ENCODE measurements at places on chromosomes 7 and 10.

DNA sequence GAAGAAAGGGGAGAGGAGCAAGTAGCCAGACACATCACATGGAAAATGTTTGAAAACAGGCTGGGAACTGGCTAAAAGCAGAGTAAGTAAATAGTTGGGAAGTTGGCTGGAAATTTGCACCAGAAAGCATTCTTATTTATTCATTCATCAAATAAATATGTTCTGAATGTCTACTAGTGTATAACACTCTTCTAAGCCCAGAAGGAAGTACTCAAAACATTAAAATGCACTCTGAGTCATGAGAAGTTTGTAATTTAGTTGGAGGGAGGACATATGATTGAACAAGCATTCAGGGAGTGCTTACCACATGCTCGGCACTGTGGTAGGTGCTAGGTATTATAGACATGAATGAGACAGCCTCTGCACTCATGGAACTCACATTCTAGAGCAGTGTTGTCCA, 37.0 kb upstream of the CNNM1 start:
- no peak for DNase-seq

DNA sequence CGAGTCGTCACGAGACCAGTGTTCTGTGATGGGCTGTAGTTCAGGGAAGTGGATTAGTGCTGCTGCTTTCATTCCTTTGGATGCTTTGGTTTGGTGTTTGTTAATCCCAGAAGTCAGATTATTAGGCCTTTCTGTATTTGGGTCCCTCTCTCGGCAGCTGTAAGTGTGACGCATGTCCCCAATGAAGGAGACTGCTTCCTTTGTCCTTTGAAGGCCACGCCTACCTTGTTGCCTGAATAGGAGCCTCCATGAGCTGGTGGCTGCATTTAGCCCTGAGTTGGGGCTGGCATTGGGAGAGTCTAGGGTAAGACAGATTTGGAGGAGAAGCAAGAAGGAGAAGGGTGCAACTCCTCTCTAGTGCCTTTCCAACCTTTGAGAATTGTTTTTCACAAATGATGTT, 34.5 kb downstream of the DOCK1 start:
- DNase-seq: no peak

- no peak for DNase-seq
Measured at GRCh38 chr7:35565927-35566326, 129.0 kb downstream of the HERPUD2 start.

GRCh38 chr7:158192184-158192835, 395.3 kb downstream of the PTPRN2 start:
- DNase-seq: no peak

DNA sequence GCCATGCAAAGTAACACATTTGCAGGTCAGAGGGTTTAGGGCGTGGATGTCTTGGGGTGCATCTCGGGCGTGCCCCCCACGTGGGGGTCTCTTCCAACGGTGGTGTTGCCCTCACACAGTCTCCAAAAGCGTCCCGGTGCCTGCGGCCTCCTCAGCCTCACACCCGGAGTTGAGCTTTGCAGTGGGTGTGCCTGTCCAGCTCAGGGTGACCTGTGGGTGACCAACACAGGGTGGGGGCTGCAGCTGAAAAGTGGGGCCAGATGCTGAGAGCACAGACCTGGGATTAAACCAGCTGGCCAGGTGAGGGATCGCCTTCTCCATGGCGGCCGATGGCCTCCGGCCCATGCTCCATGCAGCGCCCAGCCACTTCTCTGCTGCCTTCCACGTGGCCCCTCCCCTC, 63.1 kb downstream of the PWWP2B start:
- DNase-seq: no peak

DNA sequence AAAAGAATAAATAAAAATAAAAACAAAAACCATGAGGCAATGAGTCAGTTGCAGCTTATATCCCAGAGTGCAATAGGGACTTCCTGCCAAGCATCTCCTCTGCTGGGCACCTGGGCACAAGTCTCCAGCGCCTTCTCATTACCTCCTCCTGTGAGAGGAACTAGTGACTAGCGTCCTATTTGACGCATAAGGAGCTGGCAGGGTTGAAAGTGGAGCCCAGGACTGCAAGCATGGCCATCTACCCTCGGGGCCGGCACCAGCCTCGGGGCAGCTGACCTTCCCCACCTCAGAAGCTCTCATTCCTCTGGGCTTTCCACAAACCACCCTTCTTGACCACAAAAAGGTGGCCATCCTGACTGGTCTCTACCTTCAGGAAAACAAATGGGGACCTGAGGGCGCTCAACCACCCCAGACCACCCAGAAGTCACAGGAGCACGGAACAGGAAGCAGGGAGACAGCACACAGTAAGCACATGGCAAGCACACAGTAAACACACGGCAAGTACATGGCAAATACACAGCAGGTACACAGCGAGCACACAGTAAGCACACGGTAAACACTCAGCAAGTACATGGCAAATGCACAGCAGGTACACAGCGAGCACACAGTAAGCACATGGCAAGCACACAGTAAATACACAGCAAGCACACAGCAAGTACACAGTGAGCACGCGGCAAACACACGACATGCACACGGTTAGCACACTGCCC, 19.1 kb downstream of the CTBP2 start:
- DNase-seq: no peak

DNA sequence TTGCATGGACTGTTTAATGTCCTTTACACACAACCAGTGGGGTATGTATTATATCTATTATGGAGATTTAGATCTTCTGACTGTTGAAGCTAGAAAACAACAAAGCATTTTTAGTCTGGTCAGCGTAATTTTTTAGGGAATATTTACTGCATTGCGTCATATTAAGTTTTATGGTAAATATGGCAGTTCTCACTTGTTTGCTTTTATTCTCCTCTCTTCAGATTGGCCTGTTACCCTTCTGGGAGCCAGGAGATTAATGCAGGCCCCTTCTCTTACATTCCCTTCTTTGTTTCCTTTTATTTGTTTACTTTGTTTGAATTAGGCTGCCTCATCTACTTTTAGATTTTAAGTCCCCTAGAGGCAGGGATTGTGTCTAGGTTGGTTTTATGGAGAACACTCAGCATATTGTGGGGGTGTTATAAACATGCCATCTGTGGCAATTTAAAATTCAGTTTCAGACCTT, 13.8 kb downstream of the UBE2D1 start:
- no peak for DNase-seq

GRCh38 chr10:50362547-50363125, 111.3 kb upstream of the ASAH2 start:
- no peak for DNase-seq

DNA sequence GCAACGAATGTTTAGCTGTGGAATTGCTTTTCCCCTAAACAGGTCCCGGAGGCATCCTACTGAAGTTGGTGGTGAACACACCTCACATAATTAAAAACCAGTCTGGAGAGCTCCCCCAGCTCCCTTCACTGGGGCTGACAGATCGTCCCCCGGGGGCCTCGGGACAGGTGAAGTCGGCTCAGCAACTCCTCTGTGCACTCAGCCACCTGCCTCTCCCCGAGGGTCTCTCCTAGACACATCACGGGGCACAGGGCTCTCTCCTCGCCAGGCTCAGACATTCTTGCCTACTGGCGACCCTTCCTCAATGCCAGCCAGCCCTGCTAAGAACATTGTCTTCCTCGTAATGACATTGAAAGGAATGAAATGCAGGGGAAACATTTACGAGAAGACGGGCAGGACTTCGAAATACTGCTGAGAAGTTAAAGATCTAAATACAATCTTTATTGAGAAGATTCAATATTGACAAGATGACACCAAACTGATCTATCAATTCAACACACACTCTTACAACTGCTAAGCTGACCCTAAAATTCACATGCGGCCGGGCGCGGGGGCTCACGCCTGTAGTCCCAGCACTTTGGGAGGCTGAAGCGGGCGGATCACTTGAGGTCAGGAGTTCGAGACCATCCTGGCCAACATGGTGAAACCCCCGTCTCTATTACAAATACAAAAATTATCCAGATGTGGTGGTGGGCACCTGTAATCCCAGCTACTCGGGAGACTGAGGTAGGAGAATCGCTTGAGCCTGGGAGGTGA, 88.1 kb upstream of the DNAAF5 start:
- DNase-seq: no peak

GRCh38 chr10:106401161-106401560, 763.3 kb downstream of the SORCS1 start:
- DNase-seq: no peak

GRCh38 chr7:153838591-153838990, 213.6 kb upstream of the DPP6 start:
- DNase-seq: no peak

DNA sequence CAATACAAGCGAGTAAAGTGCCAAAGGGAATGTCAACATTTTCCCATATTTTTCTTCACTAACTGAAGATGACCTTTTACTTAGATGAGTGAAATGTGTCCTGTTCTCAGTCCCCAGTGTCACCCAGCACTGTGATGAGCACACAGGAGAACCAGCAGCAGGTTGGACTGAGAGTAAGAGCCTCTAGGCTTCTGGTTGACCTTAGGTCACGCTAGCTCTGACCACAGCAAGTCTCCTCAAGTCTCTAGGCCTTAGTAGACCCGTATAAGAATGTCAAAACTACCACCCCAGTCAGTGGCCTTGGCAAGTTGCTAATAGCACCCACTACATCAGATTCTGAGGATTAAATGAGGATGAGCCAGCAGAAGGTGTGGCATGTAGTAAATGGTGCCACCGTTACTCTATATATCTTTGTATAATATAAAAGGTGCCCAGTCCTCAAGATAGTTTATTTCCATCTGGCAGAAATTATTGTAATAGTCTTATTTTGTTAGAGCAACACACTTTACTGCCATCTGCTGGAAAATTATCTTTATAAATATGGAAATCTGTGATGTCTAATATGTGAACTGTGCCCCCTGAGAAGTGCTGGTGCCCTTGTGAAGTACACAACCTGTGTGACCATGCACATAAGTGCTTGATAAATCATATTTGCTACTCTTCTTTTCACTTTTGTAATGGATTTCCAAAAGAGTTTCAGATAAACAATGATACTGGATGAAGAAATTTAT, 75.7 kb downstream of the SPAG6 start:
- DNase-seq: no peak

DNA sequence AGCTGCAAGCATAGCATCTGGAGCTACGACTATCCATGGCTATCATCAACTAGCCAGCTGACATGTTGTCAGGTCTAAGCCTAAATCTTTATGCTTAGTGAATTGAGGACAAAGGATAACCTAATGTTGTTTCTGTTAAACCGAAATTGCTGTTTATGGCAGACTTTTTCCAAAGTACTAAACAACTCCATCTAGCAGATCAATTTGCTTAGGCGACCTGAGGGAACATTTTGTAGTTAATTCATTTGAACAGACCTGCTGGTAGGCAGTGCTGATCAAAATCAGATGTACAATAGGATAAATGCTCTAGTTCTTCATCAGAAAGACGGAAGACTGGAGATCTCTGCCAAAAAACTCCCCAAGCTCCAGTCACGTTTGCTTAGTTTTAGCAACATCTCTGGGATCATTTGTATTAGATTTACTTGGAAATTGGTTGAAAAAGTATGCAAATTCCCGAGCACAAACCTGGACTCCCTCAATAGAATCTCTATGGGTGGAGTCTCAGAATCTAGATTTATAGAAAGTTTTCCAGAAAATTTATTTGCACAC, 301.6 kb upstream of the NRP1 start:
- no peak for DNase-seq

DNA sequence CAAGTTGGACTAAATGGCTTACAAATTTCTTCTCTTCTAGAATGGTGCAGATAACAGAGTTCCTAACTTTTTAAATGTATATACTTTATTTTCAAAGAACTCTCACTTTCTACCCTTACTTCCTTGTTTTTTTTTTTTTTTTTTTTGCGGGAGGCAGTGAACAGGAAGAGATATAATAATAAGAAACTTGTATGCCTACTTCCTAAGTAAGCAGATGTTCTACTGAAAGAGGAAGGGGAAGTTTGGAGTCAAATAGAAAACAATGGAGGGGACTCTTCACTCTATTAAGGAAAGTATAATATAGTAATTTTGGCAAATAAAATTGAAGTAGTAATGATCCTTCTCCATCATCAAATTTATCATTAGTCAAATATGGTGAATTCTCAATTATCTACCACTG, 754.0 kb downstream of the KCNMA1 start:
- DNase-seq: no peak

- DNase-seq: no peak
Measured at GRCh38 chr10:75253281-75254220, 17.8 kb upstream of the COMTD1 start.

DNA sequence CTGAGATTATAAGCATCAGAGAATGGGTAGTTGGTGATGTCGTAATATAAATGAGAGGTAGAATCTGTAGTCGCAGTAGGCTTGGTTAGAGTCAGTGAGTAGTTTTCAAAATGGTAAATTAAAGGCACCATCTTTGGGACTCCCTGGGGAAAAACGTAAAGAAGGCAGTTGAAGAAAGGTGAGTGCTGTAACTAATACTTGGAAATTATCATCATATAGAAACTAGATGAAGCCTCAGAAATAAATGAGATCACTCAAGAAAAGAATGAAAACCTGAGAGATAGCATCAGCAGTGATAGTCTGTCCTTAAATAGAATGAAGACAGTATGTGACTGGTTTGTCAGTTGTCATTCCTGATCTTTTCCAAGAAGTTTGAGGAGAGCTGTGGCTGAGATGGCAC, 23.8 kb downstream of the PALS2 start:
- DNase-seq: no peak

DNA sequence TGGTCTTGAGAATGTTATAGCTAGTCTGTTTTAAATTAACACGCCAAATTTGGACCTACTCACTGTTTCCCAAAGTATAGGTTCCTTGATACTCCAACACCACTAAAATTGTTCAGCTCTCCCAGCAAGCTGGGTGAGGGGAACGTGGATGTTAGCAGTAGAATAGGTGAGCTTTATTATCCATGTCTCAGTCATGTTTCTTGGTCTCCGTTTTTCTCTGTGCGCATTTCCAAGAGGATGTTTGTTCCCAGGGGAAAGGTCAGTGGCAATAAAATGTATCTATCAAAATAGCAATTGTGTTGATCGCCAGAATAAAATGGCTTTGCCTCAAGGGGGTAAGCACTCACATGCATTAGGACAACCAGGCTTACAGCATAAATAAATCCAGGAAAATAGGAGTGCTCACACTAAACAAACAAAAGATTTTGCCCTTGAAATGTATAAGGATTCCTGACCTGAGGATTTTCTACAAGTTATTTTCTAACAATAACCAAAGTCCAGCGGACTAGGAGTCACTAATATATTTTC, 187.0 kb upstream of the C7orf33 start:
- no peak for DNase-seq

DNA sequence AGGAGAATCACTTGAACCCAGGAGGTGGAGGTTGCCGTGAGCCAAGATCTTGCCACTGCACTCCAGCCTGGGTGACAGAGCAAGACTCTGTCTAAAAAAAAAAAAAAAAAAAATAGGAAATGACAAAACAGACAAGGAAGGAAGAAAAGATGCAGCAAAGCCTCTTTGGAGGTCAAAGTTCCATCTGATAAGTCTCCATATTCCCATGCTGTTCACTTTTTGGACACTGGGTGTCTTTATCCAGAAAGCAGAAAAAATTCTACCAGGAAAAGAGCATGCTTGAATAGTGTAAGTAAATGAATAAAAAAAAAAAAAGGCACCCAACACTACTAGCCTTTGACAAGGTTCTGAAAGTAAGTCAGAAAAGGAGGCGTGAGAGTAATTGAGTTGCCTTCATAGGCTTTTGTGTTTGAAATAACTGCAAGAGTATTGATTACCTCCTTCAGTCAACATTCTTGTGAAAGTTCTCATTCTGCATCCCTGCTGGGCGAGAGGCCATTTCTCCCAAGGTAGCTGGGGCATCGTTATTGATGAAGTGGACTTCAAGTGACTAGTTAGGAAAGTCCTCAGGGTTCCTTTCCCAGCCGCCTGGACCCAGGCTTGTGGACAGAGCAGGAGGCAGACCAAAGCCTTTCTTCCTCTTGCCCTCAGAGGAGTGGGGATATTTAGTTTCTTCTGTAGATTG, 133.3 kb upstream of the KIF5B start:
- no peak for DNase-seq

- no peak for DNase-seq
Measured at GRCh38 chr7:65798111-65799075, 74.5 kb upstream of the VKORC1L1 start.
